ENCODE measurements at places on chromosomes 1 and 21. TPM values are rescaled to one million over a fixed set of nuclear protein-coding genes. Genes with fewer than 3 reads are reported as not detected.

Gene TMEM35B
- total RNA-seq = 13.6 TPM

Gene SYPL2
- 0.13 TPM for total RNA-seq

Gene FAM78B
- total RNA-seq = 0.31 TPM

Gene APOBEC4
- total RNA-seq = not detected

Gene AK5
- 5.8 TPM for total RNA-seq

Gene GLRX2
- 49.1 TPM for total RNA-seq

Gene OVAAL
- total RNA-seq = not detected

Gene VANGL2
- 0.95 TPM for total RNA-seq

Gene TNFSF18
- total RNA-seq = not detected

Gene OR2AK2
- not detected for total RNA-seq

Gene SPRR2E
- total RNA-seq = not detected

Gene DR1
- total RNA-seq = 26.7 TPM

Gene AMY1C
- total RNA-seq = not detected

Gene VWA5B1
- not detected for total RNA-seq

Gene KPRP
- not detected for total RNA-seq

Data from A549 treated with ZK216348 at 1 μM for 4 hours (cell line).